ENCODE measurements at places on chromosomes 7 and 10.

GRCh38 chr7:33781796-33782195, 123.5 kb upstream of the BMPER start:
- DNase-seq: no peak

GRCh38 chr7:151454932-151455530, 15.1 kb upstream of the CRYGN start:
- no peak for DNase-seq

DNA sequence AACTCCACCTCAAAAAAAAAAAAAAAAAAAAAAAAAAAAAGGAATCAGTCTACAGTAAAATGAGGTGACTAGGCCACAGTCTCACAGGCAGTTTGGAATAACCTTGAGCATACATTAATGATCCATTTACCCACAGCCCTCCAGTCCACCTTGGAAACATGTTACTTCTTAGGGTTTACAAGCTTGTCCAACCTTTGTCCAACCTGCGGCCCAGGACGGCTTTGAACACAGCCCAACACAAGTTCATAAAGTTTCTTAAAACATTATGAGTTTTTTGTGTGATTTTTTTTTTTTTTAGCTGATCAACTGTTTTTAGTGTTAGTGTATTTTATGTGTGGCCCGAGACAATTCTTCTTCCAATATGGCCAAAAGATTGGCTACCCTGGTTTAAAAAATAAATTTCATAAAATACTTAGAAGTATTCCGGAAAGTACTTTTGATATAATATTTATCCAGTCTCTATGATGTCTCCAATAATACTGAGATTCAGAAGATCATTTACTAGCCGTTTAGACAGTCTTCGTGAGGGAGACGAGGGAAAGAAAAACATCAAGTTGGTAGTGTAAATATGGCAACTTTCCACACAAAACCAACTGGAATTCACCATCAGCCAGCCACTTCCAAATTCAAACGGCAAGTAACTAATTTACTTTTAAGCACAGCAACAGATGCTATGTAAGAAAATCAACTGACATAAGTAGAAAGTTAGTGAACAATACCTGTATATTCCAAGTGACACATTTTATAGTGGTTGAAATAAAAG, 9.9 kb downstream of the BAZ1B start:
- no peak for DNase-seq

DNA sequence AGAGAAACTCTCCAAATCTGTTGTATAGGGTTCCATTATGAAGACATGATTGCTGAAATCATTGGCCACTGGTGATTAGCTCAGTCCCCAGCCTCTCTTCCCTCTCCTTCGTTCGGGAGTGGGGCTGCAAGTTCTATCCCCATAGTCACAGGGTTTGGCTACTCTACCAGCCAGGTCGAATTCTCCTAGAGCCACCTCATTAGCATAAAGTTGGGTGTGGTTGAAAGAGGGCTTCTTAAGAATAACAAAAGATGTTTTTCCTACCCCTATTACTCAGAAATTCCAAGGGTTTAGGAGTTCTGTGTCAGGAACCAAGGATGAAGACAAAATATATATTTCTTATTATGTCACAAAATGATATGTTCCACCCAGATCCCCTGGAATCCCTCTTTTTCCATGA, 166.2 kb upstream of the YAE1 start:
- DNase-seq: no peak

DNA sequence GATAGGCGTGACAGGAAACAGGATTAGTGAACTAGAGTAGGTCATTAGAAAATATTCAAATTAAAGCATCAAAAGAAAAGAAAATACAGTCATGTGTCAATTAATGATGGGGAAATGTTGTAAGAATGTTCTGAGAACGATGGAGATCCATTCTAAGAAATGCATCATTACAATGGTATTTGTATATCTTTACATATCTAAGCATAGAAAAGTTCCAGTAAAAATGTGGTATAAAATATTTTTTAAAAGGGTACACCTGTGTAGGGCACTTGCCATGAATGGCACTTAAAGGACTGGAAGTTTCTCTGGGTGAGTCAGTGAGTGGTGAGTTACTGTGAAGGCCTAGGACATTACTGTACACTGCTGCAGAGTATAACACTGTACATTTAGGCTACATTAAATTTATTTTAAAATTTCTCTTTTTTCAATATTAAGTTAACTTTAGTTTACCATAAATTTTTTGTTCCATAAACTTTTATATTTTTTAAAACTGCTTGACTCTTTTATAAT, 282.5 kb downstream of the BMPER start:
- DNase-seq: no peak

DNA sequence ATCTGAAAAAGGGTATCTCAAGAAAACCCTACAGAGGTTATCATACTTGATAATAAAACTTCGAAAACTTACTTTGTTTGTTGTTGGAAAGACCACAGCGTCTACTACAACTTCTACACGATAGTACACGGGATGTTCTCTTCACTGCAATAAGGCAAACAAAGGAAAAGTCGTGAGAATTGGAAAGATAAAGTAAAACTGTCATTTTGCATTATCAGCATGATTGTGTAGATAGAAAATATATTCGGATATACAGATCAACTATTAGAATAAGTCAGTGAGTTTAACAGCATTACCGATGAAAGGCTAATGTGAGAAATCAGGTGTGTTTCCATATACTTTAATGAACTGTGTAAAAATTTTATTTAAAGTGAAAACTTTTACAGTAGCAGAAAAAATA, 287.4 kb downstream of the KLF6 start:
- DNase-seq: no peak

GRCh38 chr7:132435016-132435990, 141.0 kb downstream of the PLXNA4 start:
- DNase-seq: peak; percentile 15

Measured in inflammatory macrophage treated with lipopolysaccharide for 4 hours (primary cell).